Activated CD8-positive, alpha-beta T cell treated with anti-CD3 and anti-CD28 coated beads for 36 hours (primary cell): ENCODE measurements at places on chromosomes 2 and 18.

GRCh38 chr2:216453955-216454614, 41.8 kb downstream of the SMARCAL1 start:
- no peaks in the 10 kb centered on the region for H3K27me3 ChIP-seq
- no peak overlapping the region for H3K4me3 ChIP-seq
- DNase-seq, result no peak
- peaks cover 47% of the 10 kb centered on the region for H3K36me3 ChIP-seq
- no peaks in the 10 kb centered on the region for H3K4me1 ChIP-seq

GRCh38 chr2:232873909-232874641, 4.0 kb downstream of the SNORC start:
- H3K4me1 ChIP-seq, result peaks cover 7% of the 10 kb centered on the region
- H3K36me3 ChIP-seq, result no peaks in the 10 kb centered on the region
- no peak overlapping the region for H3K27ac ChIP-seq
- DNase-seq, result no peak

DNA sequence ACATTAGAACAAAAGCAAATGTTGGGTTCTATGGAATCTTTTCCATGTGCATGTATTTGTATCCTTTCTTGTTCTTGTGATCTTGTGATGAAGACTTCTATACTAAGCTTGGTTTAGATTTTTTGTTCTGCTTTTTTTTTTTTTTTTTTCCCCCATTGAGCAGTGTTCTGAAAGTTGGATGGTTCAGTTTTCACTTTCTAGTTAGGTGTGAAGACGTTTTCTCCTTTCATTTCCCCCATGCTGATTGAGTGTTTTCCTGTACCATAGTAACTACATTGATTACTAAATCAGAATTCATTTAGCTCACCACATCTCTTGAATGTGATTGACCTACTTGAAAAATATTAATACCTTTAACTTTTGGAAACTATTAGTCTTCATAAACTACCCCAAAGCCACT, 34.1 kb downstream of the NOP58 start:
- peak overlapping the region; percentile 82 for H3K27ac ChIP-seq
- no peak for DNase-seq
- H3K4me1 ChIP-seq, result peaks cover 41% of the 10 kb centered on the region
- no peak overlapping the region for H3K4me3 ChIP-seq
- no peaks in the 10 kb centered on the region for H3K27me3 ChIP-seq

DNA sequence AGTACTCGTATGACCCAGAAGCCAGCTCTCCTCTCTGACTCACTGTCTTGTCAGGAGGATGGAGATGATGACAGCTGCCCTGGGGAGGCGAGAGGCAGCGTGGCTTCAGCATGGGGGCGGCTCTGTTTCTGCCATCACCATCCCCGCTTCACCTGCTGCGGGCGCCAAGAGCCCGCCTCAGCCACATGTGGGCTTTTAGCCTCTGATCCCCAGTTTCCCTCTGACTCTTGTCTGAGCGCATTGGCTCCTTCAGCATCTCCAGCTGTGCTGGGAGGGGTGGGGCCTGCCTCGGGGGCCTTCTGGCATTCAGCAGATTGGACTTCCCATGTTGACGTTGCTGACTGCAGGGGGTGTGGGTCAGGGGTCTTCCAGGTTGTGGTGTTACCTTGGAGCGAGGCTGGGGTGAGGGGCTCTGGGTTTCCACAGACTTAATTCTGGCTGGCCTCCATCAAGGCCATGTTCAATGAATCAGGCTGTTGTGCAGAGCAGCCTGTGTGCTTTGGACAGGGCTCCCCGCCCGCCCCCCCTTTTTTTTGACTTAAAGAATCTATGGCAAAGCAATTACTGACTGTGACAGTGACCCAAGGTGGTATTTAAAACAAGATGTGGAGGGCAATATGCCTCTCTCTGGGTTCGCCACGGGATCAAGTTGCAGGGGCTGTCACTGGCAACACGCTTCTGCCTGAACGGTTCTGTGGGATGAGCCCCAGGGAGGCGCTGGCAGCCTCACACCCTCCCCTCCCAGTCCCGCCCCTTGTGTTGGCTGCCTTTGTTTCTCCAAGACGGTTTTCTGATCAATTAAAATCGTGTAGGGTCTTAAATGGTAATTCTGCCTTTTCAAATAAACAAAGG, 228.3 kb downstream of the LDLRAD4 start:
- H3K4me1 ChIP-seq, result peaks cover 24% of the 10 kb centered on the region
- H3K27ac ChIP-seq, result peak overlapping the region; percentile 10
- H3K36me3 ChIP-seq, result no peaks in the 10 kb centered on the region
- H3K4me3 ChIP-seq, result no peak overlapping the region
- peak; percentile 86 for DNase-seq
- H3K27me3 ChIP-seq, result no peaks in the 10 kb centered on the region

GRCh38 chr18:5967666-5968065, 72.3 kb upstream of the TMEM200C start:
- H3K4me1 ChIP-seq, result peaks cover 27% of the 10 kb centered on the region
- no peak for DNase-seq
- H3K27me3 ChIP-seq, result no peaks in the 10 kb centered on the region

DNA sequence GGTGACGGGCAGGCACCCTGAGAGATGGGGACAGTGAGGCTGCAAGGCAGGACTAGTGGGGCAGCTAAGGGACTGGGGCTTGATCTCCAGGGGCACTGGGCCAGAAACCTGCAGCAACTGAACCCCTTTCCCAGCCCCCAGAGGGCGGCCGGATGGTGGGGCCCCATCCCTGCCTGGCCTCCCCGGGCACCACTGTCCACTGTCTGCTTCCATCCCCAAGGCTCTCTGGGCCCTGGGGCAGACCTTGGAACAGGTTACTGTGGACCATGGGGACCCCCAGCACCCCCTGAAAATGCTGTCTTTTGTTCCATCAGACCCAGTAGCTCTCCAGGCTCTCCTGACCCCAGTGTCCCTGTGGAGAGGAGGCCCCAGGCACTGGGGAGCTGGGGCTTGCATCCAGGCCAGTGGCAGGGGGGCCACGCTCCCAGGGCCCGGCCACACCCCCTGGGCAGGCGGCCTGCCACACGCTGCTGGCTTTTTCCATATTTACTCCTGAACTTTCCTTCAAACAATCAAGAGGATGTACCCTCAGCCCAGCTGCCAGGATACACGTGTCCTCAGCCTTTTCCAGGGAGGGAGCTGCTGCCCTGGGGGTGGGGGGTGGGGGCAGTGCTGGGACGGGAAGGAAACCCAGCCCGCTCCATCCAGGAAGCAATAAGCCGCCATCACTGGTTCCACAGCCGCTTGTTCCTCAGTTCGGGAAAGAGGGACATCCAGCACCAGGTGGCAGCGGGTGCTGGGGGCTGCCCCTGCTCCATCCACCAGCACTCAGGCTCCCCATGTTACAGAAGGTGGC, 102.3 kb upstream of the ODC1 start:
- peaks cover 30% of the 10 kb centered on the region for H3K27me3 ChIP-seq
- no peak for DNase-seq
- H3K4me3 ChIP-seq, result no peak overlapping the region
- peaks cover 12% of the 10 kb centered on the region for H3K4me1 ChIP-seq
- no peak overlapping the region for H3K27ac ChIP-seq

DNA sequence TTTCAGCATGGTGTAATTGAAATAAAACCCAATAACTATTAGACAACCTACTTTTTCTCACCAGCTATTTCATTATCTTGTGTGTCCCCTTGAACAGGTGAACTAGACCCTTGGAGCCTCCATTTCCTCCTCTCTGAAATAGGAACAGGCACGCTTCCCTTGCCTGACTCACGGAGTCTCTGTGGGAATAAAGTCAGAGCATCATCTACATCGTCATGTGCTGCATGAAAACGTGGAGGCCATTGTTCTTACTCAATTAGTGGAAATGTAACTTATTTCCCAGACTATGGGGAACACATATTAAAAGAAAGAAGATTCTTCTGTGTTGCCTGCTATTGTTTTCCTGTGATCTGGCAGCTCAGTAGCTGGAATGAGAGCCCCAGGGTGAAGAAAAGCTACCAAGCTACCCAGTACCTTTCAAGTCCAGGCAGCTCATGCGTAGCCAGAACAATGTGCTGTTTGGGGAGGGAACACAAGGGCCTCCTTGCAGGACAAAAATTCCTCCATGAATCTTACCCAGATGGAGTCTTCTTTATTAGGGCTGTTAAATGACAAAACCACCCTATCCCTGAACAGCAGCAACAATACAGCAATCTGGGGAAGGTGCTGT, 59.8 kb downstream of the SOX11 start:
- H3K4me3 ChIP-seq, result no peak overlapping the region
- H3K27ac ChIP-seq, result no peak overlapping the region
- no peaks in the 10 kb centered on the region for H3K36me3 ChIP-seq
- H3K4me1 ChIP-seq, result no peaks in the 10 kb centered on the region
- peaks cover 3% of the 10 kb centered on the region for H3K27me3 ChIP-seq
- no peak for DNase-seq

- H3K4me1 ChIP-seq, result peaks cover 2% of the 10 kb centered on the region
- H3K4me3 ChIP-seq, result no peak overlapping the region
- DNase-seq, result no peak
- H3K27ac ChIP-seq, result no peak overlapping the region
These were observed 65.8 kb downstream of the KCTD1 start for GRCh38 chr18:26482569-26482968.

DNA sequence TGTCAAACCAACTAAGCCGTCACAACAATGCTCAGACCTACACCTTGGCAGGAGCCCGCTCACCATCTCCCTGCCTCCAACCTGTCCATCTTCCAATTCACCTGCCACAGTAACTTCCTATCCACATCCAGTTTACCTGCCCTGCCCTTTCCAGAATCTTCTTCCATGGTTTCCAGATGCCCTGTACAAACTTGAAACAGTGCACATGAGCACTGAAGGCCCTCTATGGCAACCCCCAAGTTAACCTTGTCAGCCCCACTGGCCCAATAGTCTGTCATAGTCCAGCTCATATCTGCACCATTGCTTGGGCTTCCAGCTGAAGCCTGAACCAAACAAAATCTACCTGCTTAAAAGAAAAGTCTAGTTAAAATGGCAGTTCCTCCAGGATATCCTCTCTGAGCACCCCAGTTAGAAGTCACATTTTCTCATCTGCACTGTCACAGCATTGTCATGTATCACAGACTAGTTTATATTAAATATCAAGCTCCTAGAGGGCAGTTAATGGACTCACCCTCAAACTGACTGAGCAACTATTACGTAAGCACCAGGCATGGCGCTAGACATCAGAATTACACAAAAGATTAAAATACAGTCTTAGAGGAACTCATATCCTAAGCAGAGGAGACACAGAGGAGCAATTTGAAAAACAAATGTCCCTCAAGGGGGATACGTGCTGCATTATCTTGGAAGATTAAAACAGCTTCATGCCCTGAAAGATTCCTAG, 11.6 kb downstream of the NFE2L2 start:
- H3K4me3 ChIP-seq, result peak overlapping the region; percentile 0
- H3K27ac ChIP-seq, result peak overlapping the region; percentile 87
- peaks cover 85% of the 10 kb centered on the region for H3K4me1 ChIP-seq
- no peak for DNase-seq
- no peaks in the 10 kb centered on the region for H3K27me3 ChIP-seq
